ENCODE measurements at places on chromosomes 2 and 18. TPM values are rescaled to one million over a fixed set of nuclear protein-coding genes. Genes with fewer than 3 reads are reported as not detected.

The ARL4C gene
- total RNA-seq: 39.9 TPM

The UGT1A7 gene
- not detected for total RNA-seq

The RNF125 gene
- total RNA-seq: 2.6 TPM

The CYS1 gene
- 2.5 TPM for total RNA-seq

The AAMP gene
- 79.2 TPM for total RNA-seq

The NEU4 gene
- 1.3 TPM for total RNA-seq

The ACADL gene
- total RNA-seq: 0.55 TPM

The MSTN gene
- total RNA-seq: 0.38 TPM

The CRYBA2 gene
- total RNA-seq: 30.1 TPM

The NDUFB3 gene
- 74.7 TPM for total RNA-seq

The PCARE gene
- total RNA-seq: not detected

The SCG2 gene
- total RNA-seq: 163 TPM
